PC-9 (cell line): ENCODE measurements at places on chromosomes 3 and 15. TPM values are rescaled to one million over a fixed set of nuclear protein-coding genes. Genes with fewer than 3 reads are reported as not detected.

DNA sequence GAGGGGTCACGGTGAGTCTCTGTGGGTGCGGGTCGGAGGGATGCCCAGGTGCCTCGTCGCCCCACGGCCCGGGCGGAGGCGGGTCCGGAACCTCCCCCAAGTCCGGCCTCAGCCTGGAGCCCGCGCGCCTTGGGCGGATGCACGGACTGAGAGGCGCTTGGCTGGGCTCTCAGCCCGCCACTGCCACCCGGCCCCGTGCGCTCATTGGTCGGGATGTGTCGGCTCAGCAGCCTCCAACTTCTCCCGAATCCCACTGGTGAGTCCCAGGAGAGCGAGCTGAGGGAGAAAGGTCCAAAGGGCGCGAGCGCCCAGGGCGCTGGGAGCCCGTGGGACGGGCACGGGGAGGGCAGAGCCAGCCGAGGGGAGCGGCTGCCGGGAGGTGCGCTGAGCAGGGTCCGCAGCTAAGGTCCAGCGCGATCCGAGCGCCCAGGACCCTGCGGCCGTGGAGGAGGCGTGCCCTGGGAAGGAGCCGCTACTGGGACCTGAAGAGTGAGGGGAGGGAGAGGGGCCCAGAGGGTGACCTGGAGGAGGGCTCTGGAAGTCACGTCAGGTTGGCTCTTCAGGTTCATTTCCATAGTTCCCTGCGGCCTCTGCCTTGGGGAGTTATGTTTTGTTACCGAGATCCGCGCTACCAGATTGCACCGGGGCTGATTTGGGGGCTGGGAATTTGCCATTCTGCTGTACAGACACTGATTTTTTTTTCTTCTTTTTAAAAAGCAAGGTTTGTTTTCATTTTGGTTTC is at the start of gene MME:
Gene MME, plus strand, starts transcription at position 574 of the 742 bp plus-strand sequence. CDS start 3,849 bp downstream, outside the sequence.
- H3K27ac ChIP-seq: no peak within 1 kb of the TSS
- peak within 1 kb of the TSS; percentile 47 for H3K4me3 ChIP-seq
- H3K27me3 ChIP-seq: peaks cover 17% of the 10 kb centered on the region; the same call in 1 of the 2 replicates
- no peak for DNase-seq

GRCh38 chr3:129605922-129606635 is 397 bp downstream of the PLXND1 start:
- peak overlapping the region; percentile 71 for H3K4me3 ChIP-seq
- H3K27me3 ChIP-seq: peaks cover 9% of the 10 kb centered on the region; the same call in 1 of the 2 replicates
- DNase-seq: no peak
- H3K27ac ChIP-seq: no peak overlapping the region

DNA sequence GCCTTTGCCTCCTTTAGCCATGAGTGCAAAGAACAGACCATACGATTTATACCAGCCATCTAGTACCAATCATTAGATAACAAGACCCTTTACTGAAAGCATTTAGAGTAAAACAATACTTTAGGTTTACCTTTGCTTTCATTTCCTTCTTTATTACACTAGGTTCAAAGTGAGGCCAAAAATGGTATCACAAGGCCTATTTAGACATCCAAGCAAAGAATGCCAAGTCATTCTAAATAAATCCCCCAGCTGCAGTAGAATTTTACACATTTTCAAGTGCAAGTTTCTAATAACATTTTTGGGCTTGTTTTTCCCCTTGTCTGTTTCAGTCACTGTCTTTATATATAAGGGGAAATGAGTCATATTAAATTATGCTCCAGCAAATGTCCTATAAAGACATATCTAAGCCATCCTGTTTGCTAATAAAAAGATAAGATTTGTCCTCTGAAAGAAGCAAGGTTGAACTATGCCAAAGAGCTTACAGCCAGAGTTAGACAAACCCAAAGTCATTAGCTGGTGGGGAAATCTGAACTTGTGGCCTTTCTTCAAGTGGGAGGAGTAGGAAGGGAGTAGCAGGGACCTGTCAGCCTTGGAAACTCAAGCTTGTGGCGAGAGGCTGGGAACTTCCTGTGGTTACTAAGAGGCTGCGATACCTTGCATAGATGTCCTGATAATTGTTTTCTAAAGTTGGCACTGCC is 232.7 kb downstream of the MECOM start:
- peak overlapping the region; percentile 88 for H3K27ac ChIP-seq
- no peaks in the 10 kb centered on the region for H3K27me3 ChIP-seq
- peak overlapping the region; percentile 3; the same call in 1 of the 2 replicates for H3K4me3 ChIP-seq
- peaks cover 6% of the 10 kb centered on the region for H3K36me3 ChIP-seq
- DNase-seq: peak; percentile 68

POLQ gene
- 14.3 and 15.6 TPM in 2 replicates for total RNA-seq

FBLN2 gene
- total RNA-seq: 0.57 and 1.8 TPM in 2 replicates

DNA sequence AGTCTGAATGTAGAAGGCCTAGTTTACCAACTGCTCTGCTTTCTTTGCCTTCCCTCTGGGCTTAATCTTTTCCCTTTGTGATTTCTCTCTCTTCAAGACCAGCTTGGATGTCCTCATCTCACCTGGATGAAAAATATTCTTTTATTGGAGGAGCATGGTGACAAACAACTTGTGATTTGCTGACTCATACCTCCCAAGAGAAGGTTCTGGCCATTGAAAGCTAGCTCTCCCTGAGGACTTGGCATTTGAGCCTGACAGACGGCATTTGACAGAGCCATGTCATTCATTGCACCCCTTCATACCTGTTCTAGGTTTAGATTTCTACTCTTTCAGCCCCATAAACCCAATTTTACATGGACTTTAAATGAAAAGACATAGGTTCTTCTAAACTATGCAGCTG is 33.3 kb downstream of the ATG7 start:
- H3K36me3 ChIP-seq: peaks cover 58% of the 10 kb centered on the region
- H3K27ac ChIP-seq: peak overlapping the region; percentile 35
- H3K27me3 ChIP-seq: no peaks in the 10 kb centered on the region
- no peak overlapping the region for H3K4me3 ChIP-seq
- no peak for DNase-seq

- H3K4me3 ChIP-seq: no peak overlapping the region
- H3K36me3 ChIP-seq: no peaks in the 10 kb centered on the region
- H3K4me1 ChIP-seq: no peaks in the 10 kb centered on the region
- H3K27ac ChIP-seq: no peak overlapping the region
- DNase-seq: no peak
Measured at GRCh38 chr3:67030785-67031740, 33.0 kb downstream of the KBTBD8 start.

FSIP1 gene
- 0.63 and 1.2 TPM in 2 replicates for total RNA-seq

SEMA3F gene
- total RNA-seq: 34.0 and 49.1 TPM in 2 replicates

LRRK1 gene
- total RNA-seq: 15.7 and 22.4 TPM in 2 replicates

- H3K27me3 ChIP-seq: no peaks in the 10 kb centered on the region
- H3K4me1 ChIP-seq: no peaks in the 10 kb centered on the region
- no peak for DNase-seq
- H3K4me3 ChIP-seq: no peak overlapping the region
- H3K27ac ChIP-seq: no peak overlapping the region
- H3K36me3 ChIP-seq: no peaks in the 10 kb centered on the region
Measured at GRCh38 chr15:60701261-60702019, 222.5 kb upstream of the ICE2 start.

- no peak overlapping the region for H3K4me3 ChIP-seq
- no peaks in the 10 kb centered on the region for H3K4me1 ChIP-seq
- no peak overlapping the region for H3K27ac ChIP-seq
- no peaks in the 10 kb centered on the region for H3K27me3 ChIP-seq
Measured at GRCh38 chr15:35717721-35718120, 171.8 kb upstream of the DPH6 start.

GRCh38 chr15:39851500-39852092 is 68.5 kb downstream of the GPR176 start:
- no peaks in the 10 kb centered on the region for H3K36me3 ChIP-seq
- no peak overlapping the region for H3K4me3 ChIP-seq

- H3K36me3 ChIP-seq: no peaks in the 10 kb centered on the region
- H3K27me3 ChIP-seq: no peaks in the 10 kb centered on the region
- H3K4me3 ChIP-seq: no peak overlapping the region
- no peak for DNase-seq
Measured at GRCh38 chr15:83208367-83208661, 691 bp upstream of the HDGFL3 start.

CYP8B1 gene
- not detected in 2 replicates for total RNA-seq

DNA sequence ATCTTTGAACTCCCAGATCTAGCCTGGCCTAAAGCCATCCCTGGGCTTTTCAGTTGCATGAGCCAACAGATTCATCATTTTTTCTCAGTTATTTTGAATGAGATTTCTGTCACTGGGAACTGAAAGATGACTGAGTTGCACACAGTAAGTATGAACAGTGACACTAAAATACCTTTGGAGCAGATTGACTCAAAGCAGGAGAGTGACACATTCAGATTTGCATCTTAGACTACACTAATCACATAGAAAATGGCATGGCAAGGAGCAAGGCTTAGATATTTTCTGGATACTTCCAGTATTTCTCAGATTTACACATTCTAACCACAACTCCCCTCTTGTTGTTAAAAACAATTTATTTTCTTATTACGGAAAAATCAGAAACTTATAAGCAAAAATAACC is 32.8 kb downstream of the SEC62 start:
- H3K36me3 ChIP-seq: peaks cover 12% of the 10 kb centered on the region; the same call in 1 of the 2 replicates
- peak overlapping the region; percentile 3; the same call in 1 of the 2 replicates for H3K27ac ChIP-seq
- no peaks in the 10 kb centered on the region for H3K27me3 ChIP-seq
- DNase-seq: no peak

GRCh38 chr3:134938029-134938525 is 143.0 kb downstream of the EPHB1 start:
- H3K36me3 ChIP-seq: no peaks in the 10 kb centered on the region
- H3K27ac ChIP-seq: no peak overlapping the region
- H3K4me3 ChIP-seq: no peak overlapping the region
- no peaks in the 10 kb centered on the region for H3K4me1 ChIP-seq
- H3K27me3 ChIP-seq: no peaks in the 10 kb centered on the region

DNA sequence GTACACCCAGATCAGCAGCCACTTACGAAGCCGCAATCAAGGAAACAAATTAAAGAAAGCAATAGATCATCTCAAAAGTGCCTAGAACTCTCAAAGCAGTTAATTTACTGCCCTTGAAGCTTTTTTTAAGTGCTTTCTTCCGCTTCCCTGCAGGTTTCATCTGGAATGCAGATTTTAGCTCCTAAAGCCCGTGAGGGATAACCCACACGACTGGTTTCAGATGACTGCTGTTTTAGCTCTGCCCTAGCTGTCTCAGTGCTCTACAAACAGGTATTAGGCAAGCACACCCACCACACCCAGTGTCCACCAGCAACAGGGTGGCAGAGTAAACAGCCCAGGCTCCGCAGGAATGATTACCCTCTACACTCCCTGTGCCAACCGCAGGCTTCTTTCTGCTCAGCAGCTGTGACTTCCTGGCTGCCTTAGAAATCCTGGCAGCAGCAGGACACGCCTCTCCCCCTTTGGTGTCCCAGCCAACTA is 126.0 kb downstream of the FMN1 start:
- no peaks in the 10 kb centered on the region for H3K36me3 ChIP-seq
- no peaks in the 10 kb centered on the region for H3K27me3 ChIP-seq
- peak; percentile 92 for DNase-seq
- H3K4me3 ChIP-seq: peak overlapping the region; percentile 70; the same call in 1 of the 2 replicates
- H3K27ac ChIP-seq: peak overlapping the region; percentile 96

DNA sequence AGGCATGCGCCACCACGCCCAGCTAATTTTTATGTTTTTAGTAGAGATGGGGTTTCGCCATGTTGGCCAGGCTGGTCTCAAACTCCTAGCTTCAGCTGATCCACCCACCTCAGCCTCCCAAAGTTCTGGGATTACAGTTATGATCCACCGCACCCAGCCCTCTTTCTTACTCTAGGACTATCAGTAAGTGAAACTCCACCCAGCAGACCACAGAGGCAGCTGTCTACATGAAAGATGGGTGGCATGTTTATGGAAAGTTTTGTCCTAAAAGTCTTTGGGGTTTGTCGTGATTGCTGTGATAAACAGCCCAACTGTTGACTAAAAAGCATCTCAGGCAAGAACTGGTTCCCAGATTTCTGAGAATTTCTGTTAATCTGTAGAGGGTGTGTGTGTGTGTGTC is 10.9 kb downstream of the ARL6IP5 start:
- H3K27me3 ChIP-seq: no peaks in the 10 kb centered on the region
- peaks cover 4% of the 10 kb centered on the region; the same call in 1 of the 2 replicates for H3K36me3 ChIP-seq
- H3K4me1 ChIP-seq: peaks cover 25% of the 10 kb centered on the region

DNA sequence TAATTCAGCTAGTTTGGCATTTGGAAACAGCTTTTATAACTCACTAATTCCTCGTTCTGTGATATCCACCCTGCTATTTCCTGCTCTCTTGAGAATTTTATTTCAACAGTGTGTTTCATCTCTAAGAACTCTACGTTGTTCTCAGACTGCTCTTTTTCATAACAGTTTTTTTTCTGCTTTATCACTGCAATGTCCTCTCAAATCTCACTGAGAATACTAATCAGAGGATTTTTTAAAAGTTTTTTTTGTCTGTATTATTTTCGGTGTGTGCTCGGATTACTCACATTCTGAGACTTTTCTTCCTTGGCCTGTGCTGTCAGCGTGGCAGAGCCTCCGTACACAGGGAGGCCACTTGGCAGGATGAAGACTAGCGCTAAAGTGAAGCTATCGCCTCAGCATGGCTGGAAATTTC is 59.4 kb upstream of the NEO1 start:
- no peak overlapping the region for H3K4me3 ChIP-seq
- H3K36me3 ChIP-seq: no peaks in the 10 kb centered on the region
- no peak overlapping the region for H3K27ac ChIP-seq
- H3K4me1 ChIP-seq: no peaks in the 10 kb centered on the region

DNA sequence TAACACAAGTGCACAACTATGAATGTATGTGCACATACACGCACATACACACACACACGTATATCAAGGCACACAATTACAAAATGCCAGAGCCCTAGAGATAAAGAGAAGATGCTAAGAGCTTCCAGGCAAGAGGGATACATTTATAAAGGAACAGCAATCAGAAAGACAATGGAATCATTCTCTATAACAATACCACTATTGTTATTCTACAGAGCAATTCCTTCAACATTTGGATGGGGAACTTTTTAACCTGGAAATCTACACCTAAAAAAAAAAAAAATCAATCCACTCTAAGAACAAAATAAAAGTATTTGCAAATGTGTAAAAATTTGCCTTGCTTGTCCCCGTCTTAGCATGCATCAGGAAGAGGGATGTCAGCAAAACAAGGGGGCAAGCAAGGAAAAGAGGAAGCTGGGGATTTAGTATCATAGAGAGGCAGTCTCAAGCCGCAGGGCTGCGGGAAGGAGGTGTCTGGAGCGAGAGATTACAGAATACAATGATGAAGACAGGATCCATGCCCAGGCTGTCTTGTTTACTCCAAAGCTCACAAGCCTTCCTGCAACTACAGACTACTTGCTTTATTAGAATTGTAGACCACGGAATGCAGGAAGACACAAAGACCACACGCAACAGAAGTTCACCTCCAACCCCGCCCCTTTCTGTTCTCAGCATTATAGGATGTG is 220.2 kb downstream of the NTRK3 start:
- H3K27me3 ChIP-seq: peaks cover 6% of the 10 kb centered on the region; the same call in 1 of the 2 replicates
- H3K36me3 ChIP-seq: no peaks in the 10 kb centered on the region
- no peak overlapping the region for H3K27ac ChIP-seq

- H3K27ac ChIP-seq: no peak overlapping the region
- no peaks in the 10 kb centered on the region for H3K36me3 ChIP-seq
- no peak overlapping the region for H3K4me3 ChIP-seq
- no peaks in the 10 kb centered on the region for H3K4me1 ChIP-seq
Measured at GRCh38 chr3:39216176-39216790, 23.9 kb upstream of the XIRP1 start.

FGD5 gene
- total RNA-seq: not detected in 2 replicates

CRTAP gene
- 121 and 134 TPM in 2 replicates for total RNA-seq

SNTN gene
- not detected in 2 replicates for total RNA-seq

GRCh38 chr15:101320501-101321052 is 25.5 kb upstream of the SNRPA1 start:
- H3K4me1 ChIP-seq: no peaks in the 10 kb centered on the region
- no peak for DNase-seq
- no peaks in the 10 kb centered on the region for H3K36me3 ChIP-seq
